ENCODE measurements at places on chromosomes 12 and 14.

DNA sequence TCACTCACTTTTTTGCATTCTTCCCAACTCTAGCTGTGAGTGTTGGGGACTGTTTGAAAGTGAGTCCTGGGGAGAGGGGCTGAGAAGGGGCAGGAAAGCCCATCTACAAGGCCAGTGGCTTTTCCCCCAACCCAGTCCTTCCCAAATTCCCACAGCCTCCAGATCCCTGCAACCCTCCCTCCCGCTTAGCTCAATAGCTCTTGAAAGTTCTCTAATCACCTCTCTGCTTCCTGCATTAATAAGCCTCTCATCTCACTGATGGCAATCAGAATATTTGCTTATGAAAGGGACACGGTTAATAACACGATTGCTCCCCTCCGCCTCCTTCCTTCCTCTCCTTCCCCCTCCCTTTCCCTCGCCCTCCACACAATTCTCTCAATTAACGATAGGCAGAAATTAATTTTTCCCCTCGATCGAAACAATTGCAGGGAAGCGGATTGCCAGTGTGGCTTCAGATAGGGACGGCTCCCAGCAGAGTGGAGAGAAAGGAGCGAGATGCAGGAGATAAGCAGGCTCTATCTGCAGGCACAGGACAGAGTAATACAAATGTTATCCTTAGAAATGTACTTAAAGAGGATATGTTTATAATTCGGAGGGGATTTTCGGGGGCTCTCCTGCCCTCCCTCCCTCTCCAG is 15.1 kb upstream of the GPATCH2L start:
- DNase-seq: no peak

DNA sequence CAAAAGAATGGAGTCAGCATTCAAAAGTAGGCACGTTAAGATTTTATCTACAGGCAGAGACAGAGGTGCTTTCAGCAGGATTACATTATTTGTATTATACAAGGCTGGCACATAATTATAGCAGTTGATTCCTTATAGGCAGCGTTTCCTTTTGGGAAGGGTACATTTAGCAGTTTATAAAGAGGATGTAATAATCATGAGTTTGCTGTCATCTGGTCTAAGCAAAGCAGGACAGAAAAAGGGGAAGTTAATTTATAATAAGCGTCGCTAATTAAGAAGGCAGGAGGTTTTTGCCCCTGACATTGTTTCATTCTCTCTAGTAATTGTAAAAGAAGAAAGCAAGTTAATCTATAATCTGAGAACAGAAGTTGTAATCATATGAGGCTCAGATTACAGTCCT is 259.9 kb upstream of the MDGA2 start:
- no peak for DNase-seq

DNA sequence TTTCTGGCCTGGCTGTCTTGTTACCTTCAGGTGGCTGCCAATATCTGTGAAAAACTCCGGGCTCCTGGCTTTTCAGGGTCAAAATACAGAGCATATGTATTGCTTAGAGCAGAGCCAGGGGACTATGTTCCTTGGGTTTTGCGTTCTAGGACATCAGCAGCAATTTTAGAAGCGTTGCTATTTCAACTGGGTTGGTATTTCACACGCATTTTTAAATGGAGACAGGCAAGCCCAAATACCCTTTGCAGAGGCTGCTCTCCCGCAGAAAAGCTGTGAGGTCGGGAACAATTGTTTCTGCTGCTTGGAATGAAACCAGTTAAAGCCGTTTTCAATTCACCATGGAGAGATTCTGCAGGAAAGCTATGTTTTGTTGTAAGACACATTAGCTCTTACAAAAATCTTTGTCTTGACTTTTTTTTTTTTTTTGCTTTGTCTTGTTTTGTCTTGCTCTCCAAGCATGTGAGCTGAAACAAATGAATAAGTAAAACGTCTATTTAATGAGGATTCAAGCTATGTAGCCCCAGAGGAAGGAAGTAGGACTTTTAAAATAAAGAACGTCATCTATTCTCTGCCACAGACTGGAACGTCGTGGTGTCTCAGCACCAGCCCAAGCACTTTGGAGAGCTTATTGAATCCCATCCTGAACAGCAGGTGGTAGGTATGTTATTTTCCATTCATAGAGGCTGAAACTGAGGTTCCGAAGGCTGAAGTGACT is 181.0 kb upstream of the TBX3 start:
- DNase-seq: no peak

DNA sequence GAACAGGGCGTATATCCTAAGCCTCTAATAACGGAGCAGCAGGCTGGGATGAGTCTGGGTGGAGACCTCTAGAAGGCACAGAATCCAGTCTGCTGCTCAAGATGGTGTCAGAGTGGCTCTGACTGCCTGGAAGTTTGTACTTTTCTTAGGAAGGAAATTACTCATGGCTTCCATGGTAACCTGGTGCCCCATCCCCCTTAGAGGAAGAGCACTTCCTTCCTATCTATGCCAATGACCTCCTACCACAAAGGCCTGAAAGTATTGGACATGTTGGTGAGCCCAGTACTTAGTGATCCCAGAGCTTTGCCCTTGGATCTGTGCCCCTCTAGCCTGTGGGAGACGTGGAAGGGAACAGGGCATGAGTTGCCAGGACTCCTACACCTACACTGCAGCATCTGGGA is 1.5 kb downstream of the BATF start:
- DNase-seq: no peak

GRCh38 chr12:110109037-110109836 is 14.9 kb upstream of the IFT81 start:
- DNase-seq: peak; percentile 70

DNA sequence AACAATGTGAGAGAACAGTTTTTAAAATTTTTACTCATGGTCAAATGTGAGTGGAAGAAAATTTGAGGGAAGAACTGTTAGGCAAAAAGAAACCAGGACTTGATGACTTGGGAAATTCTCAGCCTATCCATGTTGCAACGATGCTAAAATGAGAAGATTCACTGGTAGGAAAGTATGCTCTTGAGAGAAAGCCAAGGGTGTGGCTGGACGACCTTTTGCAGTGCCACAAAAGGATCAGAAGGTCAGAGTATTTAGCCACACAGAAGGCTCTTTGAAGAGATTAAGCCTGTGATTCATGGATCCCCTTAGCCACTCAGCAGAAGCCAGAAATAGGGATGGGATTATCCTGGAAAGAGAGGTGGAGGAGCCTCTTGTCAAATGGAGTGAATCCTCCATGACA is 336.8 kb downstream of the LRIG3 start:
- DNase-seq: no peak

- peak; percentile 74 for DNase-seq
Measured at GRCh38 chr12:30996255-30996654, 69.7 kb downstream of the TSPAN11 start.

GRCh38 chr12:51326698-51327439 is 2.9 kb upstream of the BIN2 start:
- DNase-seq: no peak

DNA sequence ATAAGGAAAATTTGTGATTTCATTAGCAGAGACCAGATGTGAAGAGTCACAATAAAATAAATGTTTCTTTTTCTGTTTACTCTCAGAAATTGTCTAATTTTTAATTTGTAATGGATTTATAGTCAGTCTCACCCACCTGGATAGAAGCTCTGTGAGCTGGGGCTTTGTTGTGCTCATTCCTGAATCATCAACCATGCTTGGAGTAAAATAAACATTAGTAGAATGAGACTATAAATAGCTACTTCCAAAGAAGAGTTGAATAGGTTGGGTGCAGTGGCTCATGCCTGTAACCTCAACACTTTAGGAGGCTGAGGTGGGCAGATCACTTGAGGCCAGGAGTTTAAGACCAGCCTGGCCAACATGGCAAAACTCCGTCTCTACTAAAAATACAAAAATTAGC is 185.3 kb upstream of the FBXO33 start:
- DNase-seq: no peak

DNA sequence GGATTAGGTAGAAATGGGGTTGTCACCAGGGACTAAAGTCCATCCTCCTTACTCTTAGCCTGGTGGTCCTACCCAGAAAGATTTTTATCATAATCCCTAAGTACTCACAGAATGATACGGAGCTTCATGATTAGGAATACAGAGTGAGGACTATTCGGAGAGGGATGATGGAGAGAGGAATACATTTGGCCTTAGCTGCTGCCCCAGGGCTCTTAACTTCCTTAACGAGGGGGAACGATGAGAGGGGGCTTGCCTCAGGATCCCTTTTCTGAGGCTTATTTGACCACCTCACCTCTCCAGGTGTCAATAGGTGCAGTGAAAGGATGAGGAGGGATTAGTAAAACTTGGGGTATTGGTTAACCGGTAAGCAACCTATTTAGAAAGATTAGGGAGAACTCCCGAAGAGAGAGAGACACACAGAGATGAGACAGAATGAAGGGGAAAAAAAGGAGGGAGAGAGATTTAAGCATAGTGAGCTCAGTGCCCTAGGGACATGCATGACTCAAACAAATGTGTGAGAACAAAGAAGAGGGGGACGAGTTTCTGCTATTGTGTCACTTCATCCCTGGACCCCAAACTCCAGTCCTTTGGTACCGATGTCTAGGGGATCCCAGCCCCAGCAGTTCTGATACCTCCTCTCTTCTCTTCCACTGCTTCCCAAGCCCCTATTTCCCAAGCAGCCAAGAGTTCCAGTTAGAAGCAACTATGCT is 1.1 kb downstream of the NFE2 start:
- DNase-seq: no peak

- no peak for DNase-seq
Measured at GRCh38 chr12:27960821-27961220, 11.7 kb downstream of the PTHLH start.

- no peak for DNase-seq
Measured at GRCh38 chr12:11836282-11837151, 187.0 kb downstream of the ETV6 start.

DNA sequence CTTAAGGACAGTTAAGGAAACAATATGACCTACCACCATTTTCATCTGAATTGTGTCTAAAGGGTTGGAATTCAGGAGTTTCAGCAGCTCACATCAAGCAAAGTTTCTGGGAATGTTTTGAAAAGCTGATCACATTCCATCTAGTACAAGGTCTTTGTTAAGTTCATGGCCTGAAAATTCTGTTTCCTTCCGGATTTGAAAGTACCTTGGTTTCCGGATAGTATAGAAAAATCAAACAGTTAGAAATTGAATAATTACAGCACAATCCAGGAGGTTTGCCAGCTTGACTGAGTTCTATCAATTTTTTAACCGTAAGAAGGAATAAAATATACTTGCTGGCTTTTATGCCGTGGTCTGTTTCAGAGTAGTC is 136.5 kb downstream of the HMGA2 start:
- DNase-seq: no peak

GRCh38 chr12:62907561-62907960 is 27.4 kb downstream of the PPM1H start:
- no peak for DNase-seq

GRCh38 chr14:89858089-89858488 is 96.4 kb downstream of the EFCAB11 start:
- DNase-seq: no peak

DNA sequence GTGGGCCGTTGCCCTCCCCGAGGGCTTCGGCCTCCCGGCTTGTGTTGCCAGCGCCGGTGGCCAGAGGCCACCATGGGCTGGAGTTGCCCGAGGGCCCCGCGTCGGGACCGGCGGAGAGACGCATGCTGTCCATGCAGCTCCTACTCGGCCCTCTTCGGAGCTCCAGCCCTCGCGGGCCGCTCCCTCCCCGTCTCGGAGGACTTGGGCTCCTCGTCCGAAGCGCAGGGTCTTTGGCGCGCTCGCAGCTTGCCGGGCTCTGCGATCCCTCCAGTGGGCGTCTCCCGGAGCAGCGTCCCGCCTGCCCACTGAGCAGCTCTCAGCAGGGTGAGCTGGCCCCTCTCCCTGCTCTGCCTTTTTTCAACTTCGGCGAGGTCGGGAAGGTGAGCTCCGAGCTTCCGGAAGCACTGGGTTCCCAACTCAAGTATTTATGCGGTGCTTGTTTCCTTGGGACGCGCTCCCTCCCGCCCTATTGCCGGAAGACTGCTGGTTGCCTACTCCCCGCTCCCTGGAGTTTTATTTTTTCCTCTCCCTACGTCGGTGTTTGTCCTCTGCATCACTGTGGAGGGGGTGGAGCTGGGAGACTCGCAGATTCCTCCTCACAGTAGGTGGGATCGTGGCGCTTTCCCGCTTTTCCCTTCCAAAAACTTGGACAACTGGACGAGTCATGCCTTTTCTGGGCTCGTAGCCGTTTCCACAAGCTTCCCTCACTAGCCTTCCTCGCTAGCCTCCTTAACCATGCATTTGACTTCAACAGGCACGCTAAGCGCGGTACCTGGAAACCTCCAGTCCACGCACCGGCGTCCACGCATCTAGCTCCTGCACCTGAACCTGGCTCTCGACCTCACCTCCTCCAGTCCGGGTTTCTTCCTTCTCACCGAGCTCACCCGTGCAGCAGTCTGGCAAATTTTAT is at the start of gene AVPR1A:
TSS of gene AVPR1A (minus strand) at position 489 of the 910 bp plus-strand sequence. CDS start at position 124, 365 bp downstream.
- DNase-seq: no peak

DNA sequence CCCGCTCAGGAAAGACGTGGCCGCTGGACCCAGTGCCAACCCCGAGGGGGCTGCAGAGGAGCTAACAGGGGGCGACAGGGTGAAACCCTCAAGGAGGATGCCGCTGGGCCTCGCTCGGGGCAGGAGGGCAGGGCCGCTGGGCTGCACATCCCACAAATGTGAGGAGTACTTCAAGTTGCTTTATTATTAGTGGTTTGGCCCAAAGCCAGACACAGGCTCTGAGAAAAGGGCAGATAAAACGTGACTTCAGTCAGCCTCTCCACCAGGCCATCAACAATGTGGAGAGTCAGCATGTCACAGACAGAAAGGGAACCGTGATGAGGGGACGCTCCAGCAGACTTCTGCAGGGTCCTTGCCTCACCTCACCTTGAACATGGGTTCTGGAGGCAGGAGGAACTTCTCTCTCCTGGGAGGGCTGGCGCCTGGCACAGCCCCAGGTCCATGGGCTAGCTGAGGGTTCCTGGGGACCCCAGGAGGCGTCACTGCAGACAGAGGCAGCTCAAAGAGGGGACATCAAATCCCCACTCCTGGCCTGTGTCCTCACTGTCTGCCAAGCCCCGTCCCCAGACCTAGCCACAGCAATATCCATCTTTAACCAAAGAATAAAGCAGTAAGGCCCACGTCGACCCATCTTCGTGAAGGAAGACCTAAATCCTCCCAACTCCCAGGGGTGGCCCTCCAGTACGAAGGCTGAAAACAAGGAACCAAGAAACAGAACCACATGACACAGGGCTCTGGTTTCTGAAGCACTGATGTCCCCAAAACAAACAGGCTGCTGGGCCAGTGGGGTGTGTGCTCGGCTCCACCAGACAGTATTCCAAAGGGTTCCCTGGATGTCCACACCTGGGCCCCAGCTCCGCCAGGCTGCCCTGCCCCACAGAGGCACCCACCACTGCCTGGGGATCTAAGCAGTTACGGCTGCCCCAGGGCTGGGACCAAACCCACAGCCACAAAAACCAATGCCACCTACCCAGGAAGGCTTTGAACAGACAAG is 35.1 kb downstream of the CCDC85C start:
- DNase-seq: no peak
